ENCODE measurements at places on chromosomes 11 and 22.
A peak's percentile ranks its signal among the peaks of the same experiment; 100 is the strongest.

GRCh38 chr11:61880031-61880430, 11.3 kb downstream of the FADS3 start:
- DNase-seq, result no peak

DNA sequence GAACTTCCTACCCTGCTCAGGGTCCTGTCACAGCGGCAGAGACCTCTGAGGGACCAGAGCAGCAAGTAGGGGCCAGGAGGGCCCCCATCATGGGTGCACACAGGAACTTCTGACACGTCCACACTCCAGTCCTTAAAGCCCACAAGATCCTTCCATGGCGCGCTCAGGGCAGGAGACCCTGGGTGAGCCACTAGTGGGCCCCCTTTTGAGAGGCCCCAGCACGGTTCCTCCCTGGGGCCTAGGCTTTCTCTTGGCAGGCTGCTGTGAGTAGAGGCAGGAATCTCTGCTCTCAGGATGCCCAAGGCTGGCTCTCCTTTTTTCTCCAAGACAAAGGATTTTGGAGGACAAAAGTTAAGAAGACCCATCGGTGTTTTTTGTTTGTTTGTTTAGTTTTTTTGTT, 22.4 kb downstream of the RPS6KA4 start:
- no peak for DNase-seq

DNA sequence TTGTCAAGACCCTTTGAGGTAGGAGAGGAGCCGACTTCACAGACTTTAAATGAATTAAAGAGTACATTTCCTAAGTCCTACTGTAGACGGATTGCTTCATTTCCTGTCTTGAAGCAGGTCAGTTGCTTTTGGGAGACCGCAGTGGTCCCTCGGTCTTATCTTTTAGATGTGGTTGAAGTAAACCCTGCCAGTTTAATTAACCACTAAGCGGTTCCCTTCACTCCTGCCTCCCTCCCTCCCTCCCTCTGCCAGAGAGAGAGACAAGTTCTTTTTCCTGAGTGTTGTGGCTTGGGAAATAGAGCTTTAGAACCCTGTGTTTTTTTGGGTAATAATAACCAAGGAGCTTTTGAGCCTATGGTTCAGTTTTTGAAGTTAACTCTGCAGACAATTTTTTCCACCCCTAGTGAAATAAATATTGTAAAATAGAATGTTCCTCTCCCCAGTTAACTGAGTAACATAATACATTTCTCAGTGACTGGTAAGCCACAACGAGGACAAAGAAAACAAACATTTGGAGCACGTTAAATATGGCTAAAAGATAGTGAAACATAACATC, 147.5 kb downstream of the LDLRAD3 start:
- peak; percentile 70 for DNase-seq

- DNase-seq, result no peak
These were observed 578.5 kb downstream of the BUD13 start for GRCh38 chr11:116194156-116194904.

GRCh38 chr11:70119502-70119901, 41.4 kb downstream of the ANO1 start:
- no peak for DNase-seq

GRCh38 chr11:107756553-107756952, 44.7 kb upstream of the SLN start:
- DNase-seq, result no peak

DNA sequence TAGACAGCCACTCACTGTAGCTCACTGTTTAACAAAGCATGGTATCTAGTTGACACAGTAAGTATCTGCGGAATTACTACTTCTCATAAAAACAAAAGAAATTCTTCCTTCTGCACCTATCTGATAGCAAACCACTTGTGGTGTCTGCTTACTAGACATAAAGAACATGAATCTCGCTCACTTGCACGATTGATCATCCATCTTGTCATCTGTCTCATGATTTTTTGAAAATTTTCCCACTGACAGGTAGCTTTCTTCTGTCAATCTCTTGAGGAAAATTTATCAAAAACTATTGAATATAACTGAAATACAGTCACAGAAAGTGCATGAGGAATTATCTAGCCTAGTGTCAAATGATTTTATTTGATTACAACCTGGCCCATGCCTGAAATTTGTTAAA, 291.6 kb upstream of the ANO3 start:
- DNase-seq, result no peak

DNA sequence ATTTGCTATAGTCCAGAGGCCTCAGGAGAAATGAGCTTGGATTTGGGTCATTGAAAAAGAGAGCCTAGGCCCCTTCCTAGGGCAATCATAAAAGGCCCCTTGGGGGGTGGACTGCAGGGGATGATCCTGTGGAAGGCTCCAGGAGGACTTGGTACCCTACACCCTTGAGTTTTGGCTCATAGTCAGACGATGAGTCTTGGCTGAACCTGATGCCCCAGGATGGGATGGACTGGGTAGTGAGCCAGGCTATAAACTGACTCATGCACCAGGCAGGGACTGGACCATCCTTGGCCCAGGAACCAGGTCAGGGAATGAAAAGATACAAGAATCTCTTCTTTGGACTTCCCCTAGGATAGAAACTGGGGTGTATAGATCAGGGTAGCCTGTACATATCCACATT, 54.2 kb downstream of the NAV2 start:
- DNase-seq, result peak; percentile 50

DNA sequence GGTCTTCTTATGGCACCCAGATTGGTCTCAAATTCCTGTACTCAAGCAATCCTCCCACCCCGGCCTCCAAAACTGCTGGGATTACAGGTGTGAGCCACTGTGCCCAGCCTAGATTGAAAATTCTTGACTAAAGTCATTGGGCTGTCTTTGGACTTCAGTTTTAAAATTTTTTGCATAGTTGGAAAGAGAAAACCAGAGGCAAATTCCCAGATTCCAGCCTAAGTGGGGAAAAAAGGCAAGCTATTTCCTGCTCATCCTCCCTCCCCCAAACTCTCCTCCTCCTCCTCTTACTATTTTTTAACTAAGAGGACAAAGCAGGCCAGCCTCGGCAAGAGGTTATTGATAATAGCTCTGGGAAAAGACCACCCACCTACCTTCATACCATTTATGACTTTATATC, 78.6 kb upstream of the CLMP start:
- DNase-seq, result no peak

GRCh38 chr11:122863704-122864326, 18.7 kb upstream of the JHY start:
- peak; percentile 48 for DNase-seq

DNA sequence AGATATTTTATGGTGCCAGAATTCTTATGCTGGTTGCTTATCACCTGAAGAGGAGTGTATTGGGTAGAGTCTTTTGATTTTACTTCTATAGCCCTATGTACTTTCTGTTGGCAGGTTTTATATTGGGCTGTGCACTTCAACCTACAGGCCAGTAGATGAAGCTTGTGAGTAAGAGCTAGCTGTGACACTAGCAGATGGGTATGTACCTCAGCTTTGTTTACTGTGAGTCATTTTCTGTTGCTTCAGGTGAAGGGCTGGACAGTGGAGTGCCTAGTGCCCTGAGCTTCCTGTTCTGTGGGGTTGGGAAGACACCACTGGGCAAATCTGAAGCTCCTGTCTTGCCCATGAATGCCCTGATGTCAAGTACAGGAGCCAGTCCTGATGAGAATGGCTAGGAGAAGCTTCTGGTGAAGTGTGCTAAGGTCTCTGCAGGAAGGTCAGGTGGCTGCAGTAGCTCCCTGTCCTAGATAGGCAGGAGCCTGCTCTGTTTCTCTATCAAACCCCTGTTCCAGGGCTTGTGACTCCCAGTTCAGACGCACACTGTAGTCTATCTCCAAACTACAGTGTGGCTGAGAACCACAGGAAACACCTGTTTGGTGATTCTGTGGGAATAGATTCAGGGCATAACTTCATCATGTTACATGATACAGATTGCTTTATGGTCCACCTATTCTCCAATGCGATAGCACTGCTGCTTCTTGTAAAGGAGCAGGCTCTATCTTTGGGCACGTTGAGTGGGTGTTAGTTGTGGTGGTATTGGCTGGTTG, 755.7 kb downstream of the KCNA4 start:
- DNase-seq, result peak; percentile 67

GRCh38 chr11:47477323-47477722, 28.4 kb upstream of the RAPSN start:
- peak; percentile 35 for DNase-seq

- no peak for DNase-seq
These were observed 65.5 kb upstream of the DRD2 start for GRCh38 chr11:113540416-113541330.

GRCh38 chr11:46114961-46115360, 6.3 kb downstream of the PHF21A start:
- no peak for DNase-seq

- DNase-seq, result no peak
These were observed 8.4 kb downstream of the FXYD6 start for GRCh38 chr11:117868088-117868487.

DNA sequence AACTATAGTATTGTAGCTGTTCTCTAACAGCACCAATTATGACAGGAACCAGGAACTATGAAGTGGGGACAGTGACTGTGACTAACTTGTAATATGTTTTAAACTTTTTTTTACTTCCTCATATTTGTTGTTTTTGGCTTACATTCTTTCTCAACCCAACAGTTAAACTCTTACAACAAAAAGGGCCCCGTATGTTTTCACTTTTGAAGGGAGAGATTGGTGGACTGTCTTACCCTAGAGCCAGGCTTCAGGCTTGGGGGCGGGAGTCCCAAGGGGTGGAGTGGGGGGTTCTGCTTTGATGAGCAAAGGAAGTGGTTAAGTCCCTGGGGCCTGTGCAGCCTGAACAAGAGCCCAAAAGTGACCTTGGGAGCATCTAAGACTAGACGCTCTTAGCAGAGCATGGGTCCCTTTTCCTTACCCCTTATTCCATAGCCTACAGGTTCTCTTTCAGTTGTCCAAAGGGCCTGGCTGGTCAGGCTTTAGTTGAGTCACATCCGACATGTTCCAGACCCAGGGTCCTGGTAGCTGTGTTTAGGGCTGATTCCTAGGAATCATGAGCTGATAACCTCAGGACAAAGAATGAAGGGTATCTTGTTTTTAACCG, 38.8 kb downstream of the STIM1 start:
- peak; percentile 44 for DNase-seq

- peak; percentile 47 for DNase-seq
These were observed at the start of gene RAB3IL1 for GRCh38 chr11:61917334-61918109. Gene RAB3IL1, minus strand, starts transcription at chr11:61917566. Its CDS starts 199 bp downstream, at chr11:61917367.

DNA sequence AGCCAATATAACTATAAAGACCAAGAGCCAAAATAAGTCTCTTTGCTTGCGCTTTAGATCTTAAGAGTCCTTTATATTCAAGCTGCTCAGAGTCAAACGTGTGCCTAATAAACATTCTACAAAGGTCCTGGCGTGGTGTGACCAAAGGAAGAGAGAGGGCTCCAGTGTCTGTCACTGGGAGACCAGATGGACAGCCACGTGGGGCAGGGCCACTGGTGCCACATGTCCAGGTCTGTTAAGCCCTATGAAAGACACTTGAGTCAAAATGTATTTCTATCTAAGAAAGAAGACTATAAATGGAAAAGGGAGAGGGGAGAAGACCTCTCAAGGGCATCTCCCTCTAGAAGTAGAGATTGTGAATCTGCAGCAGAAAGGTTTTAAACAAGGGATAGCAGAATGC, 32.2 kb upstream of the EHF start:
- DNase-seq, result no peak

GRCh38 chr11:120548682-120549209, 37.2 kb downstream of the GRIK4 start:
- peak; percentile 12 for DNase-seq

- no peak for DNase-seq
These were observed 41.6 kb upstream of the LRRC32 start for GRCh38 chr11:76712125-76712524.

DNA sequence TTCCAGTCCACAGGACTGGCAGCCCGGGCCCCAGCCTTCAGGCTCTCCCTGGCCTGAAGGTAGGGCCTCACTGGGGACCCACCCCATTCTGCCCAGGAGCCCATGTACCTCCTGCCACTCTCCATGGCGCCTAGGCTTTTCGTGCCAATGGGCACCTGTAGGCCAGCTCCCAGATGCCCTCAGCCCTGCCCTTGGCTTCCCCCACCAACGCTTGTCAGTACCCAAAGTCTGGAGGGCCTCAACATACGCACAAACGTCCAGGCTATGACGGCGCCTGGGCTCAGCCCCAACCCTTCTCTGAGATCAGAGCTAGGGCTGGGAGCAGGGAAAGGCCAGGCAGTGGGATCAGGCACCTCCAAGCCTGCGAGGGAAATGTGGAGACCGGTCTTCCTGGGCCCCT, 816.9 kb upstream of the LUZP2 start:
- no peak for DNase-seq

- peak; percentile 70 for DNase-seq
These were observed 9.3 kb downstream of the INS start for GRCh38 chr11:2151500-2152257.

GRCh38 chr22:40928657-40929056, 22.5 kb upstream of the RBX1 start:
- DNase-seq, result no peak

GRCh38 chr11:70341881-70342429, 56.4 kb upstream of the CTTN start:
- no peak for DNase-seq

- DNase-seq, result peak; percentile 88
These were observed at the start of gene MICALL1 for GRCh38 chr22:37905534-37906363. Gene MICALL1, plus strand, starts transcription at chr22:37906297. Its CDS starts 126 bp downstream, at chr22:37906423.

- no peak for DNase-seq
These were observed 1.1 kb upstream of the OR10A5 start for GRCh38 chr11:6844356-6844755.

- no peak for DNase-seq
These were observed 1.2 kb downstream of the ROM1 start for GRCh38 chr11:62614275-62614674.

DNA sequence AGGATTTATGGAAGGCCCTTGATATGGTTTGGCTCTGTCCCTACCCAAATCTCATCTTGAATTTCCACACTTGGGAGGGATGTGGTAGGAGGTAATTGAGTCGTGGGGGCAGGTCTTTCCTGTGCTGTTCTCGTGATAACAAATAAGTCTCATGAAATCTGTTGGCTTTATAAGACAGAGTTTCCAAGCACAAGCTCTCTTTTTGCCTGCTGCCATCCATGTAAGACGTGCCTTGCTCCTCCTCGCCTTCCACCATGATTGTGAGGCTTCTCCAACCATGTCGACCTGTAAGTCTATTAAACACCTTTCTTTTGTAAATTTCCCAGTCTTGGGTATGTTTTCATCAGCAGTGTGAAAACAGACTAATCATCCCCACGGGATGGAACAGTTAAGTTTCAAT, 557.2 kb upstream of the ISX start:
- DNase-seq, result no peak

- DNase-seq, result peak; percentile 10
These were observed 193.3 kb downstream of the TRPC6 start for GRCh38 chr11:101390539-101390938.
